NCI-H1105 treated with DMSO at 0.1 percent for 48 hours (cell line): ENCODE measurements at places on chromosomes 3 and 15.

DNA sequence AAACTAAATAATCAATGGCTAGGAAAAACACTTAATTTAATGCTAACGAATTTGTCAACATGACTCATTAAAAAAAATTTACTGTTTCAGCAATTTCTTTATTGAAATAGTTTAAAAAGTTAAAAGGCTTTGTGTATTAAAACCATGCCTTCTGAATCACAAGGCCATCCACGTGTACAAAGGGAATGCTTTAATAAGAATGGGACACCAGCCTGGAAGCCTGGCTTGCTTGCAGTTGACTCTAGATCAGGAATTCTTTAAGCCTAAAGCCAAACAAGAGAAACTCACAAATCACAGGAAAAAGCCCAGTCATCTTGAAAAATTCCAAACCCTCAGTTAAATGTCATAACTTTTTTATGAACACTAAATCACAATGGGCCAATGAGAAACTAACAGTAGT lies 137.6 kb downstream of the PEAK1 start:
- DNase-seq: no peak

GRCh38 chr3:11477407-11477911 lies 166.3 kb downstream of the VGLL4 start:
- peak; percentile 45 for DNase-seq

DNA sequence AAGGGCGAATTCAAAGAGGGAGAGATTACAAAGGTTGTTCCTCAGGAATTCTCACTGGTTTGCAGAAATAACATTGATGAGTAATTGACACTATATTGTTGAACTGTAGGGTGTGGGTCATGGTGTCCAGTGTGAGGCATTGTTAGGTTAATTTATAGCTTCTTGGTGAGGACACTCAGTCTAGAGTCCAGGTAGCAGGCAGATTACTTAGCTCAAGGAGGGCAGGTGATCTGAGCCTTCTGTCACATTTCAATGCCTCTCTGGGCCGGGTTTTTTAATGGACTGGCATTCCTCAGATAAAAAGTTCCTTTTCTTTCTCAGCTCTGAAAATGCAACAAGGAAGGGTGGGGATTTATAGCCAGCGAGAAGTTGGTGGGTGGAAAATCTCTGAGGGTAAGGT lies 194.2 kb upstream of the PROK2 start:
- no peak for DNase-seq

DNA sequence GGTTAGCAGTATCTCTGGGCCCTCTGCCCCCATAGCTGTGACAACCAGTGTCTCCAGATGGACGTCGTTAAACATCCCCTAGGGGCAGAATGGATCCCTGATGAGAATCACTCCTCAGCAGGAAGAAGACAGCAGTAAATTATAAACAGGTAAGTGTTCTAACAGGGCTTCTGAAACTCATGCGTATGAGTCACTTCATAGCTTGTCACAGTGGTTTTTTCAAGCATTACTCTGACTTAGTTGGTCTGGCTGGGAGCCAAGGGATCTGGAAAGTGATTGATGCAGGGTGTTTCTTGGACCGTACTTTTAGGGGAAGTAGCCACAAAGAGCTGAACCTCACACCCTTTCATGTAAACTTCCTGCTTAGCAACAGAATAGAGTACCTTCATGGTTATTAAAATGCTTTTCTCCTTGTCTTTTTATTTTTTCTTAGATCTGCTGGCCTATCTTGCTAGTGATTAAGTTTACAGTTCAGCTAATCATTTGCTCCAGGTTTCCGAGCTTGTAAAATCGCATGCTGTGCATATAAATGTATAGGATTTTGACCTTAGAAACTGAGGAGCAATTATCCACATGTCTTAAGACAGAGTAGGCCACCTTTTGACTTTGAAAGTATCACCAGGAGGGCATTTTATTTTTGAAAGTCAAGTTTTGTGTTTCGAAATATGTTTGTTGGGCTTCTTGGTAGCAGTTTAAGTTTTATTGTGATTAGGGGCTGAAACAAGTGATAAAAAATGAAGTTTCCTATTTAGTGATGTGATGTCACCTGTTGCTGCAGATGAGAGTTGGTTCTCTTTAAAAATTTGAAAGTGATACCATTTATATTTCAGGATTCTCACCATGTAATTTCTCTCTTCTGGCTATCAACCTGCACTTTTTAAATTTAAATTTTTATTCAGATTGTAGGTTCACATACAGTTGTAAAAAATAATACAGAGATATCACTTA lies 333.9 kb downstream of the PTPRG start:
- peak; percentile 9 for DNase-seq

GRCh38 chr3:103082501-103082900 lies 647.7 kb downstream of the ZPLD1 start:
- DNase-seq: no peak

- DNase-seq: no peak
Observed at GRCh38 chr15:81643771-81644170, 269.8 kb upstream of the TMC3 start.

DNA sequence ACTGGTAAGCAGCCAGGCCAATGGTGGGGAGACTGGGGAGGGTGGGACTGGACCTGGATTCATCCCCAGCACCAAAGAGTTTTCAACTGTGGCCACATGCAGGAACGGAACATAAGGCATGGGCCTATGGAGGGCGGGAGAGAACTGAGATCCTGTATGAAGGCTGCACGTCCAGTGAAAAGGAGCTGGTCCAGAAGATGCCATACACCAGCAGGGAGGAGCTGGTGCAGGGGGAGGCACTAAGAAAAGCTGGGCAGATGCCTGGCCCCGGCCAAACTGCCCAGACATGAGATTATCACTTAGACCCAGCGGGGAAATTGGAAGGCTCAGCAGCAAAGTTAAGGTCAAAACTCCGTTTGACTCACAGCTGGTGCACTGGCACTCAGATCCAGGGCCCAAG lies 58.1 kb upstream of the MCF2L2 start:
- no peak for DNase-seq

- no peak for DNase-seq
Observed at GRCh38 chr15:80838666-80839065, 59.5 kb downstream of the CEMIP start.

- no peak for DNase-seq
Observed at GRCh38 chr15:93656041-93656440, 567.0 kb upstream of the RGMA start.

DNA sequence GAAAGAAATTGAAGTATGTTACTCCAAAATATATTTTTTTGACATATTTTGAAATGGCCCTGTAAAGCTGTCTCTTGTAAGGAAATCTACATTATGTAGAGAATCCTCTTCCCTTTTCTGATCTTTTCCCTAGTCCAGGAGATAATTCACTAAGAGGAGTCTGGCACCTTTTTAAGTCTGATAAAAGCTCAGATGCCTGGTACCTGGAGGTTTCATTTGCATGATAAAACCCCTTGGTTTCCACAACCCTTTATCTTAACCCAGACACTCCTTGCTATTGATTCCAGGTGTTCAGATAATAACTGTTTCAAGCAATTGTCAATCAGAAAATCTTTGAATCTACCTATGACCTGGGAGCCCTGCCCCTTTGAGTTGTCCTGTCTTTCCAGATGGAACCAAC lies 26.5 kb downstream of the FGF12 start:
- no peak for DNase-seq

GRCh38 chr3:175185903-175186302 lies 326.8 kb downstream of the NAALADL2 start:
- no peak for DNase-seq

- DNase-seq: no peak
Observed at GRCh38 chr15:85312486-85312885, 67.9 kb upstream of the AKAP13 start.

DNA sequence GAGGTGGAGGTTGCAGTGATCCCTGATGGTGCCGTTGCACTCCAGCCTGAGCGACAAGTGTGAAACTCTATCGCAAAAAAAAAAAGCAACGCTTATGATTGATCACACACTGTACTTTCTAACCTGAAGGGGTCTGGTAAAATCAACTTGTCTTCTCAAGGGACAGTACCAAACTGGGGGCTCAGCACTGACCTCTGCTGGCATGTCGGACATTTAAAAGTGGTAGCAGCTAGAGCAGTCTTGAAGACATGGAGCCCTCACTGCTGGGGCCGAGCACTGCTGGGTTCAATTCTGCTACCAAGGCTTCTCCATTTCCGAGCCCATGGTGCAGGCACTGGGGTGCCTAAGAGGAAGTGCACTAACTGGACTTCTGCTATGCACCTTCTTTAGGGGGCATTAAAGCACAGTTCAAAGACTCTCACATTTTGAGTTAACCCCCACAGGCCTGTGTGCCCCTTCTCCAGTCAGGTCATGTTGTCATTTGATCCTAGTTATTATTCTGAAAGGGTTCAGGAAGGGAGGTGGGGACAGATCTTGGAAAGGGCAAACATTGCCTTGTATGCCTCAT lies 26.4 kb upstream of the LAMP3 start:
- peak; percentile 18 for DNase-seq

GRCh38 chr15:60935130-60935529 lies 294.0 kb downstream of the RORA start:
- DNase-seq: no peak

GRCh38 chr3:194711913-194712312 lies 26.2 kb downstream of the FAM43A start:
- no peak for DNase-seq

DNA sequence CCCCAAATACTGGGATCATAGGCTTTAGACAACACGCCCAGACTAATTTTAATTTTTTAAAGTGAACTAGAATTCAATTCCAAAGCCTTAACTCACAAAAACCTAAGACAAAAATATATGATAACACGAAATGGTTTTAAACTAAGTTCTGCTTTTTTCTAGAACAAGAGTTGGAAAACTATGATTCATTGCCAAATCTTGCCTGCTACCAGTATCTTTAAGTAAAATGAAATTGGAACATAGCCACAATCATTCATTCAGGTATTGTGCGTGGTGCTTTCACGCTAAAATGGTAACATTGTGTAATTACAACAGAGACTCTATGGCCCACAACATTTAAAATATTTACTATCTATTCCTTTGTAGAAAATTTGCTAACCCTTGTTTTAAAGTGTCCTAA lies 488.0 kb upstream of the ZNF385D start:
- no peak for DNase-seq

GRCh38 chr3:99466331-99466730 lies 172.1 kb upstream of the COL8A1 start:
- DNase-seq: no peak

DNA sequence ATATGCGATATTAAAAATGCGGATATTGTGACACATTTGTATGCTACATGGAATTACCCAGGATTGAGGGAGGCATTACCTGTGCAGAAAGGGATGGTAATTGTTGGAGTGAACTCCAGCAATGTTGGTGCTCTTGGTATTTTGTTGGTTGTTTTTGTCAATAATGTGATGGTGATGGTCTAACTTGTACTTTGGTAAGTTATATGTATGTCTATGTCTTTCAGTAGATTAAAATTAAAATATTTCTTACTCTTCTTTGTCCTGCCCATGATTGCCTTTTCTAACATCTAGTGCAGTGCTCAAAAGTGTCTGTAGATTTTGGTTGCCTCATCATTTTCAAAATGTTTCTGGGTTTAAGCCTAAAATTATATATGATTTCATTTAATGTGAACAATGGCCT lies 192.7 kb downstream of the ROBO2 start:
- no peak for DNase-seq

- DNase-seq: no peak
Observed at GRCh38 chr3:15750143-15750542, 47.6 kb downstream of the ANKRD28 start.

DNA sequence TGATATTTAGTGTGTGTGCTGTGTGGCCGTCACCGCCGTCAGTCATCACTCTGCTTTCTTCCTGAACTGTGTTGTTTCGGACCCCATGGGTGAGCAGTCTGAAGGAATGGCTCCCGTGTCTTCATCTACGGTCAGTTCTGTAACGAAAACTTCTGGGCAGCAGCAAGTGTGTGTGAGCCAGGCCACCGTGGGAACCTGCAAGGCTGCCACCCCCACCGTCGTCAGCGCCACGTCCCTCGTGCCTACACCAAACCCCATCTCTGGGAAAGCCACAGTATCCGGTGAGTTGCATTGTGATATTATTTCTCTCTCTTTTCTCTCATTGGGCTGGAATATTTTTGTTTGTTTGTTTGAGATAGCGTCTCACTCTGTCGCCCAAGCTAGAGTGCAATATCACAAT lies 34.7 kb downstream of the MAP6D1 start:
- no peak for DNase-seq

- no peak for DNase-seq
Observed at GRCh38 chr3:33581666-33582065, 136.4 kb downstream of the CLASP2 start.

DNA sequence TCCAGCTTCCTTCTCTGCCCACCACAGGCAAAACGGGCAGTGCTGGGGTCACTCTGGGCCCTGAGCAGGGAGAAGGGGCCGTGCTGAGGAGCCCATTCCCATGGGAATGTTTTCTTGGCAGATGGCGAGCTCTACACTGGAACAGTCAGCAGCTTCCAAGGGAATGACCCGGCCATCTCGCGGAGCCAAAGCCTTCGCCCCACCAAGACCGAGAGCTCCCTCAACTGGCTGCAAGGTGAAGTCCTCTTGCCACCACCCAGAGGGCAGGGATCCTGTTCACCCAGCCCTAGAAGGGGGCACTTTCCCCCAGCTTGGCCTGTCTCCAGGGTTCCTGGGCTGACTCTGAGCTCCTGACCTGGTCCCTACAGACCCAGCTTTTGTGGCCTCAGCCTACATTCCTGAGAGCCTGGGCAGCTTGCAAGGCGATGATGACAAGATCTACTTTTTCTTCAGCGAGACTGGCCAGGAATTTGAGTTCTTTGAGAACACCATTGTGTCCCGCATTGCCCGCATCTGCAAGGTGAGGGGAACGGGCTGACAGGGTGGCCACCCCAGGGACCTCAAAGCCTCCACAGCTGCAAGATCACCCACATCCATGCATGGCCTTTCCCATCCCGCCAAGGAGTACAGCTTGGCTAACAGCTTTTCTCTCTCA lies 12.4 kb downstream of the CIB1 start:
- DNase-seq: peak; percentile 40

GRCh38 chr3:66198437-66199088 lies 22.2 kb upstream of the SLC25A26 start:
- DNase-seq: no peak

DNA sequence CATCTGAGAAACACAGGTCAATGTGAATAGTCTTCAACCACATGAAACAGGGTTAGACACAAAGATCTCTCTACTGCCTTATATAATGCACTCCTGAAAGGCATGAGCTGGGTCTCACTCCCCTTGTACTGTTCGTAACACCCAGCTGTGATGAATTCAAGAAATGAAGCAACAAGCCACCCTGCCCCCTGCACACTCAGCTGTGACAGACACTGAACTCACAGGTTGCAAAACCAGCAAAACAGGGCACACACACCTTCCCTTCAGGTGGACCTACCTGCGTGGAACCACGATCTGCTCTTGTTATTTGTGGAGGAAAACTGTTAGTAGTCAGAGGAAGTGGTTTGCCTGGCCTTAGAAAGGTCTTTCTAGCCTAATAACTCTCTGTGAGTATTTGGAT lies 64.5 kb downstream of the CERS3 start:
- DNase-seq: no peak
